Thoracic aorta (tissue), 2 donors: ENCODE measurements at places on chromosomes 11 and 22.
A peak's percentile ranks its signal among the peaks of the same experiment; 100 is the strongest.

DNA sequence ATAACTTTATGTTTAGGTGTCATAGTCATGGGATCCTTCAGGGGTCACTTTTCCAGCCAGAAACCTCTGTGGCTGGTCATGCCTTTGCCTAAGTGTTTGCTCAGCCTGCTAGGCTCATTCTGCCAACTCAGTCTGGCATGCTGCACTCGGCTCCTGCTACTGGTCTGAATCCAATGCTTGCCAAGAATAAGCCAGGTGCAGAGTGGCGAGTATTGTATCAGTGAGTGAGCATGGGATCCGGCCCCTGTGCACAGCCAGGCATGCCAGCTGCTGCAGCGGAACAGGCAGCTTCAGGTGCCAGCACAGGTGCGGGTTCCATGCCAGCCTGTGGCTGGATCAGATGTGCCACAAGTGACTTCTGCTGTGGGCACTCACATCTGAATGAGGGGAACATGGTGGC lies 1269.3 kb upstream of the CNTN5 start:
- DNase-seq: no peak

GRCh38 chr22:20867179-20868024 lies 8.6 kb downstream of the SNAP29 start:
- no peak for DNase-seq

DNA sequence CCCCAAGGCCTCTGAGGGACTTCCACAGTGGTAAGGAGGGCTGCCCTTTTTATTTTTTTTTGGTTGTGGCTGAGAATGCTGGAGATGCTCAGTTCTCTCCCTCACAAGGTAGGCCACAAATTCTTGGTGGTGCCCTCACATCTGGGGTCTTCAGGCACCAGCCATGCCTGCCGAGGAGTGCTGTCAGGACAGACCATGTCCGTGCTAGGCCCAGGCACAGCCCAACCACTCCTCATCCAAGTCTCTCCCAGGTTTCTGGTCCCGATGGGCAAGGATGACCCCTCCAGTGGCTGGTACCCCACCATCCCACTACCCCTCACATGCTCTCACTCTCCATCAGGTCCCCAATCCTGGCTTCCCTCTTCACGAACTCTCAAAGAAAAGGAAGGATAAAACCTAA lies 4.2 kb downstream of the THY1 start:
- DNase-seq: no peak

DNA sequence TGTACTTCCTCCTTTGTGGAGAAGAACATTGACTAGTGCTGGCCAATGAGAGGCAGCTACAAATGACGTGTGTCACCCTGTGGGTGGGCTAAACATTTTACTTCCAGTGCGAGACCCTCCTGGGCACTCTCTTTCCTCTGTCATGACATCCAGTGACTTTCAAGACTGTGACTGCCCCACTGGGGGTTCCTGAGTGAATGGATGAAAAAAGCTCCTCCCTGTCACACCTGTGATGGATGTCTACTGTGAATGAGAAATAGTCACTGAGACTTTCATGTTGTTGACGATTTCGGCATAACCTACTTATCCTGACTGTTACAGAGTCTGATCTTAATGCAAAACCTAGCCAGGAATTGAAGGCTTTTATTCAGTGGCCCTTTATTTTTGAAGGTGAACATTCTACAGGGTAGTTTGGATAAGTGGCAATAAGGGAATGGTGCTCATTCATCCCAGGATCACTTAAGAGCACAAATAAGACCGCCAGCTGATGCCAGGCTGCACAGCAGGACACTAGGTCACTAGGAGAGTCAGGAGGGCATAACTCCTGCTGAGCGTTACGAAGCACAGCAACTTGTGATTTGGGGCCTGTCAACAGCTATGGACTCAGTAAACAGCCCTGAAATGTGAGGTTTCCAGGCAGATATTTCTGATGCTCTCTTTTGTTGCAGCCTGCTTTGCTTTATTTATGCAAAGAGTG lies 636.6 kb downstream of the NTM start:
- no peak for DNase-seq

- DNase-seq: no peak
Observed at GRCh38 chr11:64809781-64810241, 540 bp downstream of the MEN1 start.

- no peak for DNase-seq
Observed at GRCh38 chr11:45659031-45659817, 6.2 kb downstream of the CHST1 start.

DNA sequence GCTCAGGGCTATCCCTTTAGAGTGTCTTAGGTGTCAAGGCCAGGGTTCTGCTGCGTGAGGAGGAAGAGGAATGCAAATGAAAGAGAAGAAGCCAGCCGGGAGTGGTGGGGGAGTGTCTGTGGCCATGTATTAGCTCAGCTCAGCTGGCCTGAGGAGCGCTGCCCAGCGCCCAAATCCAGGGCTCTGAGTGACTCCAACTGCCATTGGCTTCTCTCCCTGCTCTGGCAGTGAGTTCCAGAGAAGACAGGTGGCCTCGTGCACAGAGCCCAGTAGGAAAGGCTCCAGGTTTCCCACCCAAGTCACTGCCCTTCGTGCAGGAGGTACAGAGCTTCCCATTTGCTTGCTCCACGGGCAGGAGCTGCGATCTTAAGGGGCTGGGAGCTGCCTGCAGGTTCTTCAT lies 302.0 kb downstream of the KIRREL3 start:
- no peak for DNase-seq

- no peak for DNase-seq
Observed at GRCh38 chr11:72026090-72026489, 27.4 kb downstream of the IL18BP start.

DNA sequence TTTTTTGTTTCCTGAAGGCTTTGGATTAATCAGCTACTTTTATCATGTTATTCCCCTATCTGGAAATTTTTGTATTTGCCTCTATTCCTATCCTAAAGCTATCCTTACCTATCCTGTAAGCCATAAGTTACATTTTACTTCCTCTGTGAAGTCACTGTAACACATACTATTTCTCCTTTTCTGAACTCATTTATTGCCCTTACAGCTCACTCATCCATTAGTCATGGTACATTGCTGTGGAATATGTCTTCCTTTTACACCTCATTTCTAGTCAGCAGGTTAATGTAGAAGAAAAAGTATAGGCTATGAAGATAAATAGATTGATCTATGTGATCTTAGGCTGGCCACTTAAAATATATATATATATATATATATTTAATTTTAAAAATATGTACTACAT lies 28.0 kb downstream of the SWAP70 start:
- no peak for DNase-seq

GRCh38 chr11:101914738-101915426 lies at the start of gene CEP126:
Gene CEP126 (plus strand): TSS chr11:101915010. CDS start chr11:101915285, 275 bp downstream.
- DNase-seq: peak; percentile 88

DNA sequence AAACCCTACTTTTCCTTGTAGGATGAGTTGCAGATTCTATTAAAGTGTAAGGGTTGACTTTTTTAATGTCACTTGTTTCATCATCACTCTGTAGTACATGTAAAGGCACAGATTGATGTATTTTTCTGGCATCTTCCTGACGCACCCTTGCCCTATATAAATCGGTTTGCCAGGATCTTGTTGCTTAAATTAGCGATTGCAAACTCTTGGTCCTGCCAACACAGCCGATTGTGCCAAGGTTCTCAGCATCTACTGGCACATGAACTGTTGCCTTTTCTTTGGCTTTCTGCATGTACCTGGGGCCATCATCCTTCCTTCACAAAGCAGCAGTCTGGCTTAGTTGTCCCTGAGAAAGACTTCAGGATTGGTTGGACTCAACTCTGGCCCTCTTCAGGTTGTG lies 7.5 kb upstream of the LIN7C start:
- DNase-seq: no peak

DNA sequence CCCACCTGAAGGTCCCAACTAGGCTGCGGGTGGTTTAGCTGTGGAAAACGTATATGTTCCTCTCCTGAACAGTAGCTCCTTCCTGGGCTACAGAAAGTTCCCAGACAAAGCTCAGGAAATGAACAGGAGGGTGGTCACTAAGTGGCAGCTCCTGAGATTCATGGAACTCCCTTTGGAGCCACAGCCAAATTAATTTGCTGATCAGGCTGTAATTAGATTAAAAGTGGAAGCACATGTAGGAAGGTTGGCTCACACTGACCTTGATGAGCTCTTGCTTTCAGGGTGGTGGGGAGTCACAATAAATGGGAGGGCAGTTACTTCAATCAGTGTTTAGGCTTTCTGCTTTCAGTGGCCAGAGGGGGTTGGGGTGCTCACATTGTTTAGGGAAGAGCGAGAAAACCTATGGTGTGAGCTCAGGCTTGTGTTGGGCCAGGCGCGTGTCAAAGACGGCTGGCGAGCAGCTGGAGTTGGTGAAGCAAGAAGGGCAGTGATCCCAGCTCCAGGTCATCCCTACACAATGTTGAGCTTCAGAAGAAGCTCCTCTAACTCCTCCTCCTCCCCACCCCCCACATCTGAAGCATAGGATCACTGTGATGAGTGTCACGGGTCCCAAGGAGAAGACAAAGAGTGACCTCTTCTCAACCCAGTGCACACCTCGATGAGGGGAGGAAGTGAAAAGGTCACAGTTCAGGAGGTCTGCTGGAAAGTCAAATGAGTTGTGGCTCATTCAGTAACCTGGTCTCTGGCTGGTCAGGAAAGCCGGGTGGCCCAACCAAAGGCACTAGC lies 42.5 kb downstream of the CLPB start:
- no peak for DNase-seq

GRCh38 chr11:128624269-128625175 lies 37.2 kb upstream of the ETS1 start:
- no peak for DNase-seq

GRCh38 chr11:123778511-123778910 lies 24.2 kb upstream of the OR6X1 start:
- DNase-seq: no peak

DNA sequence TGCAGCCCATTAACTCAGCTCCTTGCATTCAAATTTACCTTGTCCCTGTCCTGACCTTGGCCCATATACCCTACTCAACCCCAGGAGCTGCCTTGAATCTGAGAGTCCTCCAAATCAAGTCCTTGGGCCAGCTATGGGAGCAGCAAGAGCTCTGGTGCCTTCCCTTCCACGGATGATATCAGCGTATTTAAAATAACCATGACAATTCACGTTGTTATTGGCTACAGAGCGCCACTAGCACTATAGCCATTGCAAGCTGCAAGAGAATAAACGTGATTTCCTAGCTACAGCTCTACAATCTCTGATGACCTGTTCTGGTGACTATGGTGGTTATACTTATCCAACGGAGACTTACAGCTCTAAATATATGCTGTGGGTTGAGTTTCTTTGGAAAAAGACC lies 357.8 kb downstream of the LARGE1 start:
- DNase-seq: no peak

DNA sequence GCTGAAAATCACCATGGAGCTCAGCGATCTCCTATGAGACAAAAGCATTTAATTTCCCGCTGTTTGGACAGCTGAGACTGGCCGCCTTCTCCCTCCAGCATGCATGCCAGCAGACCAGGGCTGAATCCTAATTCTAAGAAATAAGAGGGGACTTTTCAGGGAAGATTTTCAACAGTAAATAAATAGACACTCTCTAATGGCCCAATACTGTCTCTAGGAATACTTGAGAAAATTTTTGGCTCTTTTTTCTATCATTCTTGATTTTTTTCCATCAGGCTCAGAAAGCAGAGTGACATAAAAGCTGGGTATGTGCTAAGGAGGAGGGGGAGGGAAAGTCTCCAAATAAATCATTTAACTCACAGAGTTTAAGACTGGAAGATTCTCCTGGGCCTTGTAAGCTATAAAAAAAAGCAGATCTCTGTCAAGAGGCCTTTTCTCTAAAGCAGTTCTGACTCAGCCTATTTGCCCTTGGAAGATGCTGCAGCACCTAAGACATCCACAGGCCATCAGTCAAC lies 17.6 kb upstream of the SPON1 start:
- DNase-seq: no peak

DNA sequence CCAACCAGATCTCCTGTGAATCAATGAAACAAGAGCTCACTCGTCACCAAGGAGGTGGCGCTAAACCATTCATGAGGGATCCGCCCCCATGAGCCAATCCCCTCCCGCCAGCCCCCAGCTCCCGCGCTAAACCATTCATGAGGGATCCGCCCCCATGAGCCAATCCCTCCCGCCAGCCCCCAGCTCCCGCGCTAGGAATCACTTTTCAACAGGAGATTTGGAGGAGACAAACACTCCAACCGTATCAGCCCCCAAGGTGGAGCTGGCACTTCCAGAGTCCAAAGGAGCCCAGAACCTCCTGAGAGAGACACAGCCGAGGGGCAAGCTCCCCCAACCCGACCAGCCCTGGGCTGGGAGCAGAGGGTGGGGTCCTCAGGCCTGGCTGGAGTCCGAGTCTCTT lies 40.9 kb upstream of the PRR5 start:
- no peak for DNase-seq

- no peak for DNase-seq
Observed at GRCh38 chr22:36417281-36417686, 29.5 kb upstream of the MYH9 start.

DNA sequence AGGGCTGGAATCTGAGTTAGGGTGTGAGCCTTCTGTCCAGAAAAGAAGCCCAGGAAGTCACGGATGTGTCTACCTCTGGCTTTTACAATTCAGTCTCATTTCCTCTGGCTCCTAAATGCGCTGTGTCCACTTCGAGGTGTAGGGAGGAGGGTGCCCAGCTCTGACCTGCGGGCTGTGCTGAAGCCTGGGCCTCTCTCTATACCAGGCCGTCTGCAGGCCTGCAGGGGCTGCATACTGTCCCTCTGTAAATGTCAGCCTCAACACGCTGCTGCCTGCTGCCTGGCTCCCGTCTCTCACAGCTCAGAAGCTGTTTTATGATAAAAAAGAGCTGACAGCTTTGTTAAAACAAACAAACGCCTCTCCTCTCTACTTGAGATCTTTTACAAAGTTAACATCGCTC lies 14.5 kb downstream of the ARVCF start:
- DNase-seq: no peak

DNA sequence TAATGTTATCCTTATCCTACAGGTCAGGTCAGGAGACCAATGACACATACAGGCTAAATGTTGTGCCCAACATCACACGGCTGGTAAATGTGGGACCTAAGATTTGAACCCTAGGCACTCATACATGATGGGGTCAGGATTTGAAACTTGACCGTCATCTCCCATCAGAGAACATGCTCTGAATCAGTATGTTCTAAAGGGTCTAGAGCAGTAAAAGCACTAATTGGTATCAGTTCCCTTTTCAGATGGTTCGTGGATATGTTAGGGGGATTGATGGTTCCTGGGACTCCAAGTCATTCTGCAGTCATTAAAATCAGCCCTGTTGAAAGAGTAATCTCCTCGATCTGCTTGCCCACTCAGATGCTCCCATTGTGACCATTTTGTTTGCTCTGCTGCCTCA lies 65.5 kb downstream of the BMAL1 start:
- DNase-seq: no peak
